ENCODE measurements at places on chromosomes 1 and 21.
A peak's percentile ranks its signal among the peaks of the same experiment; 100 is the strongest.

GRCh38 chr1:48944811-48945210, 168.1 kb upstream of the BEND5 start:
- DNase-seq, result no peak

- DNase-seq, result no peak
Observed at GRCh38 chr1:192167911-192168700, 9.8 kb downstream of the RGS18 start.

GRCh38 chr1:32719681-32720275, 17.2 kb upstream of the SYNC start:
- no peak for DNase-seq

- DNase-seq, result no peak
Observed at GRCh38 chr1:115676498-115677181, 34.9 kb downstream of the VANGL1 start.

DNA sequence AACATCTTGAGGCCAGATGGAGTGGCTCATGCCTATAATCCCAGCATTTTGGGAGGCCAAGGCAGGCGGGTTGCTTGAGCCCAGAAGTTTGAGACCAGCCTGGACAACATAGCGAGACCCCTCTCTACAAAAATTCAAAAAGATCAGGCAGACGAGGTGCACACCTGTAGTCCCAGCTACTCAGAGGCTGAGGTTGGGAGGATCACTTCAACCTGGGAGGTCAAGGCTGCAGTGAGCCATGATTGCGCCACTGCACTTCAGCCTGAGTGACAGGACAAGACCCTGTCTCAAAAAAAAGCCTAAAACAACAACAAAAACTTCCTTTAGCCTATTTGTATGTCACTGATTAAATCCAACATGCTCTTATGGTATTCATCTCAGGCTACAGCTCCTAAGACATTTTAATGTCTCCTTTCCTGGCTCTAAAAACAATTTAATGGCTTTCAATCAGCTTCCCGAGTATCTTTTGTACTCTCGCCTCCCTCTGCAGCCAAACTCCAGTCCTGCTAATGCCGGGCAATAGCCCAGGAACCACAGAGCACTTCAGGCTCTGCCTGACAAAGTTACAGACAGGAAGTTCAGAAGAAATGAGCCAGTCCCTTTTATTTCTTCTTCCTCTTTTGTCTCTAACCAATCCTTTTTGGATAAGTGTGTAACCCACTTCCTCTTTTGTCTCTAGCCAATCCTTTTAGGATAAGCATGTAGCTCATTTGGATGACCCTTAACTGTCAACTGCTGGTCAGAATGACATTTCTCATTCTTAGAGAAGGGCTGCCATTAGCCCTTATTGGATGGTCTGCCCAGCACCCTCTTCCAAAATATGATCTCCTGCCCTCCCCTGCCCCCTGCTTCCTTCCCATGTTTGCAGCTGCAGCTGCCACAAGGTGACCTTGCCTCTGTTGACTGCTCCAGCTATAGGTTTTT, 6.6 kb upstream of the DOP1B start:
- peak; percentile 42 for DNase-seq

GRCh38 chr1:116284819-116285390, 88.1 kb upstream of the ATP1A1 start:
- DNase-seq, result no peak
